Stimulated activated CD4-positive, alpha-beta T cell treated with anti-CD3 and anti-CD28 coated beads, Interleukin-4, amount 100 ng/mL, for 1 hour (primary cell): ENCODE measurements at places on chromosomes 4 and X.

GRCh38 chr4:142312391-142312790, 533.7 kb downstream of the INPP4B start:
- no peak for DNase-seq

DNA sequence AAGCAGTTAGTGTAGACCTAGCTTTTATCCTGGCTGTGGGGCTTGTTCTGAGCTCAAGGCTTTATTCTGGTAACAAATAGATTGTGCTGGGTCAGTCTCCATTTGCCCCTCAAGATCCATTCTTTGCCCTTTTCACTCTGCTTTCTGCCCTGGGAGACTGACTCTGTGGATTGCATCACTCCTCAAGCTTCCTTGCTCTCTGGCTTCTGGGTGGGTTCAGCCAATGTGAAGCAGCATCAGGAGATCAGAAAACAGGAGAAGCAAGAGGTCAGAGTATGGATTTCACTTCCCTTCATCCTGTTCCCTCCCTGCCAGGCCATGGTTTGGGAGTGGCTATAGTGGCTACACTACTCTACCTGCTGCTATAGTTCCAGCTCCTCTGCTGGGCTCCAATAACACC, 184.1 kb upstream of the NDP start:
- no peak for DNase-seq

DNA sequence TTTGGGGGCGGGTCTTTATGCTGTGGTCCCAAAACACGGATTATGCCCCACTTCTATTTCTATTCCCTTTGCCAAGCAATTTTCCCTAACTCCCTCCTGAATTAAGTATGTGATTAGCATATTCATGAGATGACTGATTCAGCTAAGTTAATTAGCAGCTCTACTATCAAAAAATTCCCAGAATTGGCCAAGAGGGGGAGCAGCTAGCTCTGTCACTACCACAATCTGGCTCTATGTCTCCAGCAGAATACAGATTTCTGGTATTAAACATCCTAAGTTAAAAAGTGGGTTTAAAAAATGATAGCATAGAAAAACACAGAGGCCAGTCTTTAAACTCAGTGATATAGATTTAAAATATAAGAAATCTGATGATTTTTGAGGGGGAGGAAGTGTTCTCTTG, 80.3 kb downstream of the GPC4 start:
- DNase-seq: no peak

GRCh38 chrX:129750971-129751370, 12.2 kb downstream of the XPNPEP2 start:
- no peak for DNase-seq

DNA sequence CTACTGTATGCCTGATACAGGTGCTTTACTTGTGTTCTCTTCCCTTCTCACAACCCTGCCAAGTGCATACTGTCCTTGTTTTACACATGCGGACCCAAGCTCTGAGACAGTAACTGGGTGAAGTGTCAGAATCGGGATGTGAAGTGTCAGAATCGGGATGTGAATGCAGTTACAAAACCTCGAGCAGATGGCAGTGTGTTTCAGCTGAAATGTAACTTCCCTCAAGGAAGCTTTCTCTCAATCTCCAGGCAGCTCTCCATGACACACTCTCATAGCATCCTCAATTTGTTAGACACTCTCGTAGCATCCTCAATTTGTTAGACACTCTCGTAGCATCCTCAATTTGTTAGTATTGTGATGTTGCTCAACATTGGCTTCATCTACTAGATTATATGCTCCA, 1.1 kb upstream of the HPSE start:
- DNase-seq: no peak

DNA sequence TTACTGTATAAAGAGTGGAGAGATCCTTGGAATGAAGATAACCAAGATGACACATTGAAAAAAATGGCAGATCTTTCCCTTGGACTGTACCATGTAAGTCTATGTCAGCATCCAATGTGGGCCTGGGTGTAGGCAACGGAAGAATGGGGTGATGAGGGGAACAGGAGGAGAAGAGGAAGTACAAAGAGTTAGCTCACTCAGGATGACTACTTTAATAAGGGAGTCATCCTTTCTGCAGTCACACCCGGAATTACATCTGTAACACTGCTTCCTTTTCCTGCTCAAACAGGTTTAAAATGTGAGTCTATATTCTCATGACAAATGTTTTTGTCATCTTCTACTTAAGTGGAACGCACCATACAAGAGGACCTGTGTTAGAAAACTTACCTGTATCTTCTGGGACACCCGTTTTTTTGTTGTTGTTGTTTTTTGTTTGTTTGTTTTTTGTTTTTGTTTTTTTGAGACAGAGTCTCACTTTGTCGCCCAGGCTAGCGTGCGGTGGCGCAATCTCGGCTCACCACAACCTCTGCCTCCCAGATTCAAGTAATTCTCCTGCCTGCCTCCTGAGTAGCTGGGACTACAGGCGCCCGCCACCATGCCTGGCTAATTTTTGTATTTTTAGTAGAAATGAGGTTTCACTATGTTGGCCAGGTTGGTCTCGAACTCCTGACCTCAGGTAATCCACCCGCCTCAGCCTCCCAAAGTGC, 18.0 kb downstream of the HPSE start:
- DNase-seq: no peak

GRCh38 chr4:147409350-147409749, 71.5 kb upstream of the EDNRA start:
- DNase-seq: no peak

DNA sequence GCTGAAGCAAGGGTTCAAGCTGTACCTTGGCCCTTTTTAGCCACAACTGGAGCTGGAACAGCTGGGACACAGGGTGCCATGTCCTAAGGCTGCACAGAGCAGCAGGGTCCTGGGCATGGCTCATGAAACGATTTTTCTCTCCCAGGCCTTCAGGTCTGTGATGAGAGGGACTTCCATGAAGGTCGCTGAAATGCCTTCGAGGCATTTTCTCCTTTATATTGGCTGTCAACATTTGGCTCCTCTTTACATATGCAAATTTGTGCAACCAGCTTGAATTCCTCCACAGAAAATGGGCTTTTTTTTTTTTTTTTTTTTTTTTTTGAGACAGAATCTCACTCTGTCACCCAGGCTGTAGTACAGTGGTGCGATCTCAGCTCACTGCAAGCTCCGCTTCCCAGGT, 430.8 kb downstream of the PCDH11X start:
- no peak for DNase-seq

- DNase-seq: peak; percentile 14
These were observed at the start of gene GPRASP2 for GRCh38 chrX:102712216-102712966. Gene GPRASP2 (plus strand): TSS chrX:102712448. CDS start chrX:102714870, 2,422 bp downstream.

- DNase-seq: no peak
These were observed 6.6 kb downstream of the MGST2 start for GRCh38 chr4:139672215-139672614.

- no peak for DNase-seq
These were observed 33.7 kb upstream of the FGF13 start for GRCh38 chrX:138745196-138745595.

GRCh38 chrX:97332963-97333362, 449.3 kb downstream of the RPA4 start:
- DNase-seq: no peak

DNA sequence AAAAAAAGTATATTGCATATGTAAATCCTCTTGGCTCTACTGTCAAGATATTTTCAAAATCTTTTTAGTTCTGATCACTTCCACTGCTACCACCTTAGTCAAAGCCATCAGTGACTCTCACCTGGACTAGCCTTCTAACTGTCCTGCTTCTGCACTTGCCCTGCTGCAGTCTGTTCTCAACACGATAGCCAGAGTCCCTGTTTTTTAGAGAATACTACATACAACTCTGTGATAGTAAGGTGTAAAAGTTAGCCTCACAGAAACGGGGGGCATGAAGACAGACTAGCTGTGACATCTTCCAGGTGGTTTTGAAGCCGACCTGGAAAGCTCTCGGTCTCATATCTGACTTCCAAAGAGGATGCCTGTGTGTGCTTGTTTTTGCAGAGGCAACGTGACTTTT, 24.7 kb downstream of the EIF2S3 start:
- DNase-seq: no peak

GRCh38 chrX:72031118-72031517, 100.6 kb downstream of the RTL5 start:
- no peak for DNase-seq

DNA sequence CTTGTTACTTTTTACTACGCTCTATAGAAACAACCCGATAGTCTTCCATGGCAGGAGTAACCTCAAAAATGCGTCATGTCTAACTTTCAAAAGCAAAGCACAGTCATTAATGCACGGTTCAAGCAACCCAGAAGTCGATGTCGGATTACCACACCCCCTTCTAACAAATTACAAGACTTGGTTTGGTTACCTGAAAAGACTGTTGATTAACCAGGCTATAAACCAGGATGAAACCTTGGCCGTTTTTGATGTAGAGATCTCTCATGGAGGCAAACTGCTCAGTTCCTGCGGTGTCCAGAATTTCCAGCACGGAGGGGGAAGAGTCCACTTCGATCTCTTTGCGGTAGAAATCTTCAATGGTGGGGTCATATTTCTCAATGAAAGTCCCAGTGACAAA, 2.4 kb downstream of the RAP2C start:
- DNase-seq: no peak

DNA sequence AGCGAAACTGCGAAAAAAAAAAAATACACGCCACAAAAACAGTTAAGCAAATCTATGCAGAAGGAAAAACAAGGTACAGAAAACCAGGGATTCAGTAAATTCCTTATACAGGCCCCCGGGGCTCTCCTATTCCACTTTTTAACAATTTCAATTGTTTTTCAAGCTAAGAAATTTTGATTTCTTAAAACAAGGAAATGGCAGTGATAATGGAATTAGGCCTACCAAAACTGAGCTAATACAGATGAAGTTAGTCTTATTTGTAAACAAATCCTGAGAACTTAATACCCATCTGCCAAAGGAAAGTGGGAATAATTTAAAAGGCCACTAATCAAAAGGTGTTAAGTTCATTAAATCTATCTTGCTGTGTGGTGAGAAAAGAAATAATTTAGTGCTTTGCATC, 269.3 kb downstream of the CHIC1 start:
- no peak for DNase-seq

DNA sequence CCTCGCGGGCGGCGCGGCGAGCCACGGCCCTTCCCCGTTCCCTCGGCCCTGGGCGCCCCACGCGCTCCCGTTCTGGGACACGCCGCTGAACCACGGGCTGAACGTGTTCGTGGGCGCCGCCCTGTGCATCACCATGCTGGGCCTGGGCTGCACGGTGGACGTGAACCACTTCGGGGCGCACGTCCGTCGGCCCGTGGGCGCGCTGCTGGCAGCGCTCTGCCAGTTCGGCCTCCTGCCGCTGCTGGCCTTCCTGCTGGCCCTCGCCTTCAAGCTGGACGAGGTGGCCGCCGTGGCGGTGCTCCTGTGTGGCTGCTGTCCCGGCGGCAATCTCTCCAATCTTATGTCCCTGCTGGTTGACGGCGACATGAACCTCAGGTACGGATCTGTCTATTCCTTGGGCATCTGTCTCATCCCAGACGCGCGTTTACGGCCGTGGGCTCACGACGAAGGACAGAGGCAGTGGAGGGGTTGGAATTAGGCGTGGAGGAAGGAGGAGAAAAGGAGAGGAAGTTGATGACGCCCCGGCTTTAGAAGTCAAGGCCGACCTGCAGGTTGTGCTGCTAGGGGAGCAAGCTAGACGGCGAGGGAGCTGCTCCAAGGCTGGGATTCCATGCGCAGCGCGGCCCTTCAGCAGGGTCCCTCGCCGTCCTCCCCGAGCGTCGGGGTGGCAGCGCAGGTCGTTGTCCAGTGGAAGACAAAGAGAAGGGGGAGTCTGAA, 792 bp downstream of the SLC10A4 start:
- DNase-seq: peak; percentile 4

GRCh38 chr4:154478547-154478946, 13.1 kb downstream of the DCHS2 start:
- no peak for DNase-seq

GRCh38 chrX:135308345-135308855, 880 bp upstream of the ETDC start:
- no peak for DNase-seq
